ENCODE measurements at places on chromosomes 11 and 22. TPM values are rescaled to one million over a fixed set of nuclear protein-coding genes. Genes with fewer than 3 reads are reported as not detected.

The DRD4 gene
- total RNA-seq, result under 0.01 TPM

The LRRN4CL gene
- 36.9 TPM for total RNA-seq

The ZNF280B gene
- total RNA-seq, result not detected

The ZNRD2 gene
- total RNA-seq, result 29.9 TPM

The OR5D16 gene
- total RNA-seq, result not detected

The CHKB gene
- 21.3 TPM for total RNA-seq

All from bronchial smooth muscle cell (primary cell).